ENCODE measurements at places on chromosomes 5 and 9.

DNA sequence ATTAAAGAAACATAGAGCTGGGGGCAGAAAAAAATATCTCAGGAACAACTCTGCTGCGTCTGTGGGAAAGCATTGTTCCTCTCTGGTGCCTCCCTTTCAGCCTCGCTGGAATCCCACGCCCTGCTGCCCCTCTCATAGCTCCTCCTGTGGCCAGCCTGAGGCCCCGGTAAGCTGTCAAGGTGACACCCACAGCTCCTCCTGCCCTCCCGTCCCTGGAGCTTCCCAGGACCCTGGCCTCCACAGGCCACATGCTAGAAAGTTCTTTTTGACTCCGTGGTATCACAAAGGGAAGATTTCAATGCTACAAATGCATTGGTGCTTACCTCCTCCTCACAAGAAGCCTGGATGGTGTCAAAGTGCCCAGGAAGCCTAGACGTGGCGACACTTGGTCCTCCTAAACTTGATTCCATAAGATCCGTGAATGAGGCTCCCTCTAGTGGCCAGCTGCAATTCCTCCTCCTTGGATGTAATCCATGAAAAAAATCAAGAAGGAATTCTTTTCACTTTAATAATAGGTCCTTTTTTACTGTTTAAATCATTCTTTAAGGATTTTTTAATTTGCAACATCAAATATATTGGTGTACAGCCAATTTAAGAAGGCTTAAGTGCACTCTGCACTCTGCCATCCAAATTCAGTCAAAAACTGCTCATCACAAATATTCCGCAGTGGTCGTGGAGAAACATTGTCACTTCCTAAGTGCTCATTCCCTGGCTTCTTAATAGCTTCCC lies 104.9 kb downstream of the CFAP90 start:
- peak; percentile 48 for DNase-seq

DNA sequence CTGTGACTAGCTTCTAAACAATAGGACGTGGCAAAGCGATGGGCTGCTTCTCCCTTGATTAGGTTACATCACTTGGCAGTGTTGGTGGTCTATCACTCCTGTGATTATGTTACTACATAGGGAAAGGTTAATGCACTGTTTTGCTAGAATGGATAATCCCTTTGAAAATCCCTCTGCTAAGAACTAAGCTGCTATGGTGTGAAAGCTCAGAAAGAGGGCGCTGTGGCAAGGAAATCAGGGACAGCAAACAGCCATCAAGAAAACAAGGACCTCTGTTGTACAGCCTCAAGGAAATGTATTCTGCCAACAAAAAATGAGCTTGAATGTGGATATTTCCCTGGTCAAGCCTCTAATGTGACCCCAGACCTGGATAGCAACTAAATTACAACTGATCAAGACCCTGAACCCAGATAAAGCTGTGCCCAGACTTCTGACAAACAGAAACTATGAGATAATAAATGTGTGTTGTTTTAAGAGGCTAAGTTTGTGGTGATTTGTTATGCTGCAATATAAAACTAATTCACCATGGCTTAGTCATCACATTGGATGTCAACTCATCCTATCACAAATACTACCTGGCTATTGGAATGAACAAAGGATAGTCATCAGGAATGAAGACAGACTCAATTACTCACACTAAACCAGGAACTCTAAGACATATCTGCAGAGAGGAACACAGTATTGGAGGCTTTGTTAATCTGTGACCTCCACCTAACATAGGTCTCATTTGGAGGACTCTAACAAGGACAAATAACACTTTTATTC lies 1215.9 kb downstream of the EFNA5 start:
- no peak for DNase-seq

- DNase-seq: no peak
Observed at GRCh38 chr5:147017621-147018020, 139.1 kb upstream of the PPP2R2B start.

DNA sequence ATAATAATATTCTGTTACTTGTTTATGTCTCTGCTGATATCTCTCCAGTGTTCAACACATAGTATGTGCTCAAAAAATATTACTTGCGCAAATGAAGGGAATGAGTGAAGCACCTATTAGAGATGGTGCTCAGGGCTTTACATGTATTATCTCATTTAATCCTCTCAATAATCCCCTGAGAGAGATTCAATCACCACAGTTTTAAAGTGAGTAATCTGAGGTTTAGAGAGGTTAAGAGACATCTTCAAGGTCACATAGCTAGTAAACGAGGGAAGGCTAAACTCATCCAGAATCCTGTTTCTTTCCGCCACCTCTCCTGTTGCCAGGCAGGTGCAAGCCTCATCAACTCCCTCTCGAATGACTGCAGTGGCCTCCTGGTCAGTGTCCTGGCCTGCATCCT lies 82.0 kb downstream of the UGCG start:
- DNase-seq: no peak

- DNase-seq: peak; percentile 46
Observed at GRCh38 chr9:124254261-124254682, 3.5 kb upstream of the NEK6 start.

GRCh38 chr5:116508835-116509234 lies 65.8 kb downstream of the SEMA6A start:
- no peak for DNase-seq

DNA sequence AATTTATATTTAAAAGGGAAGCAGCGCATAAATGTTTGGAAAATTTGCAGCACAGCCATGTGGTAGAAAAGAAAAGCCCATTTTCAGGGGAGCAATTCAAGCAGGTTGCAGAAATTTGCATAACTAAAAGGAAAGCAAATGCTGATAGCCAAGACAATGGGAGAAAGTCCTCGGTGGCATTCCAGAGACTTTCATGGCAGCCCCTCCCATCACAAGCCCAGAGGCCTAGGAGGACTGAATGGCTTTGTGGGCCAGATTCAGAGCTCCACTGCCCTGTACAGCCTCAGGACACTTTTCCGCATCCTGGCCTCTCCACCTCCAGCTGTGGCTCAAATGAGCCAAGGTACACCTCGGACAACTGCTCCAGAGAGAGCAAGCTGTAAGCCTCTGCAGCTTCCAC lies 462.9 kb downstream of the CDK5RAP2 start:
- no peak for DNase-seq

- no peak for DNase-seq
Observed at GRCh38 chr9:18921366-18922075, 111.5 kb downstream of the SAXO1 start.
